ENCODE measurements at places on chromosomes 5 and 9. TPM values are rescaled to one million over a fixed set of nuclear protein-coding genes. Genes with fewer than 3 reads are reported as not detected.

Gene DOCK8
- 2.7 TPM for total RNA-seq

Gene IFNB1
- not detected for total RNA-seq

Gene FGF10
- 0.32 TPM for total RNA-seq

Gene SLC27A4
- total RNA-seq, result 23.8 TPM

Gene C9orf152
- total RNA-seq, result 0.11 TPM

Gene SLC6A7
- not detected for total RNA-seq

Gene NKD2
- 12.8 TPM for total RNA-seq

Gene WDR70
- 37.8 TPM for total RNA-seq

Gene DBH
- 0.24 TPM for total RNA-seq

Gene TXNDC8
- not detected for total RNA-seq

Gene SLC6A19
- total RNA-seq, result not detected

Gene PIP5K1B
- 5.2 TPM for total RNA-seq

Gene OR2K2
- not detected for total RNA-seq

Gene NUP214
- total RNA-seq, result 41.8 TPM

- no peak for DNase-seq
These were observed 13.9 kb downstream of the ZCCHC9 start for GRCh38 chr5:81315336-81315735.

DNA sequence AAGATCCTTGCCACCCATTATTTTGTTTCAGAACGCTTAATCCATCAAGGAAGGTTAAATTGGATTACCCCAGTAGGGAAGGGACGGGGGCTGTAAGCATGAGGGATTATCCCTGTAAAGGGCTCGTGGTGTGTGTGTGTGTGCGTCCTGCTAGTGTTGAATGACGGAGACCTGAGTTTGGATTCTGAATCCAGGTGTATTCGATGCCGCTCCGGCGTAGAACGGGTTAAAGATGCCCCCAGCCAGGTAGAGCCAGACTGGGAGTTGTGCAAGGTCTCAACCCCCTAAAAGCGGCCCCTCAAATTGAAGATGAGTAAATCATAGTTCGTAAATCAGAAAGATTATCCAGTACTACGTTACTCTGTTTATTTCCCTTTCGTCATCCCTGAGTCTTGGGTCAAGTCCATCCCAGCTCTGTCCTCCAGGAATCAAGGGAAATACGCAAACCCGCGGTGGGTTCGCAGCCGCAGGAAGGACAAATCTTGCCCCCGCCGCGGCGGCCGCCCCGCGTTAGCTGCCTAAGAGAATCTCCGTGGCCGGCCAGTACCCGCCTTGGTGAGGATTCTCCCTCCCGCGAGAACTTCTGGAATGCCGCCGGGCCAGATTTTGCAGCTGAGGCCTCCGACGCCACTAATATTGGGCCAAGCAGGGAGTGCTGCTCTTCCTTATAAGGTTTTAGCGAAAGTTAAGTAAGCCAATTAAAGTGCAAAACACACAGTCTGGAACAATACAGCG, 586 bp upstream of the MTAP start:
- DNase-seq, result peak; percentile 78

DNA sequence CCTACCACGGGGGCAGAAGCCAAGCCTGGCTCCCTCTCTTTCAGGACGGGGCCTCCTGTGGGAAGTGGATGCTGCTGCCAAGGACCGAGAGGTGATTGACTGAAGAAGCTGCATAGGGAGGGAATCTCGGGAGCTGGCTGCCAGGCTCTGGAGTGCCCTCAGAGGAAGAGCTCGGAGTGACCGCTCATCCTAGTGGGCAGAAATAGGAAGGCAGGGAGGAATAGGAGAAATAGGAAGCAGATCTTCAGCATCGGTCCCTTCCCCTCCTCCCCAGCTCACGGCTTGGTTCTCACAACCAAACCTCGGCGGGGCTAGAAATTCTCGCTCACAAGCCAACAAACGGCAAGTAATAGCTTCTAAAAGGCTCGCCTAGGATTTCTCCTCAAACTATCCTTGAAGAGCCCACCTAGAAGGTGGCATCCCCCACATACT, 159.9 kb upstream of the RAI14 start:
- peak; percentile 28 for DNase-seq

DNA sequence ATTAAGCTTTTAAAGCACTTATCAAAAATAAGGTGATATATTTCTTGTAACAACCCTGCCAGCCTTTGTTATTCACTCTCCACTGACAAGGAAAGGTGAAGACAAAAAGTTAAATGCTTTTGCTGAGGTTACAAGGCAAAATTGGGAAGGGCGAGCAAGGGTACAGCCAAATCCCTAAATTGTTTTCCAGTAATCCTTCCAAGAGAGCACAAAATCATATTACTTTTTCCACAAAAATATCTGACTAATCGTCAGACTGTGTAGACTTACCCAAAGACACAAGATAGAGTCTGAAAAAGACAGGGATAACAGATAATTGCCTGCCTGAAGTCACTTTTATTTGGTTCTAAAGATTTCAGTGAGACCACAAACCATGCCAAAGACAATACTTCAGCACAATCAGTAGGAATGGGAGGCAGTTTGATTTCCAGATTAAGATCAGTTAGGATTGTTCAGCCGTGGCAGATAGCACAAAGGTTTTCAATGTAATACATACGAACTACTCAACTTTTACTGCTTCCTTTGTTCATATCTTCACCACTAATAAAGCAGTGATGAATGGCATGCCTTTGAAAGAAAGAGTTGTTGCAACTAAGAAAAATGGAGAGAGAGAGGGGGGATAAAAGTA, 383.8 kb upstream of the TUSC1 start:
- DNase-seq, result no peak

- no peak for DNase-seq
These were observed 69.8 kb downstream of the ASTN2 start for GRCh38 chr9:117344892-117345660.

- no peak for DNase-seq
These were observed 62.9 kb downstream of the DENND1A start for GRCh38 chr9:123867034-123867433.

DNA sequence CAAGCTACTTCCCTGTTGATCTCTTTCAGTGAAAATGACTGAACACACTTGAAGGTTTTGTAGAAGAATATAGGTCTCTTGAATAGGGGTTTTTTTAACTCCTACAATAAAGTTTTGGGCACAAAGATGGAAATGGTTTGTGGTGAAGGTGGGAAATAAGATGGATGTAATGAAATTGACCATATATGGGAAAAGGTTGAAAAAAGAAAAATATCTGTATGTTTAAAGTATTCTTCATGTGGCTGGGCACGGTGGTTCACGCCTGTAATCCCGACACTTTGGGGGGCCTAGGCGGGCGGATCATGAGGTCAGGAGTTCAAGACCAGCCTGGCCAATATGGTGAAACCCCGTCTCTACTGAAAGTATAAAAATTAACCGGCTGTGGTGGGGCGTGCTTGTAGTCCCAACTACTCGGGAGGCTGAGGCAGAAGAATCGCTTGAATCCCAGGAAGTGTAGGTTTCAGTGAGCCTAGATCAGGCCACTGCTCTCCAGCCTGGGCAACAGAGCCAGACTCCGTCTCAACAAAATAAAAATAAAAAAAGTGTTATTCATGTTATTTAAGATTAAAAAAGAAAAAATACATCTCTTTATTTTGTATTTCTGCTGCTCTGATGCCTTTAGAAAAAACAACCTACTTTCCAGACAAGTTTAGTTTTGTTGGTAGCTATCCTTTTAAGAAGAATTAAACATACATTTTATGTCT, 2.2 kb downstream of the RBM27 start:
- DNase-seq, result no peak

- peak; percentile 28 for DNase-seq
These were observed 60.3 kb downstream of the SNX30 start for GRCh38 chr9:112810696-112811490.

DNA sequence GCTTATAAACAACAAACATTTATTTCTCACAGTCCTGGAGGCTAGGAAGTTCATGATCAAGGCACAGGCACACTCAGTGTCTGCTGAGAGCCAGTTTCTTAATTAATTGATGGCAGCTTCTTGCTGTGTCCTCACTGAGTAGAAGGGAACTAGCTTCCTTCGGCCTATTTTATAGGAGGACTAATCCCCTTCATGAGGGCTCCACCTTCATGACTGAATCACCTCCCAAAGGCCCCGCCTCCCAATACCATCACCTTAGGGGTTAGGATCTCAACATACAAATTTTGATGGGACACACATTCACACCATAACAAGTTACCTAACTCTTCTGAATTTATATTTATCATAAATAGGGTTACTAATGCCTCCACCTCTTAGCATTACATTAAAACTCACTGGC, 129.8 kb downstream of the GNAQ start:
- no peak for DNase-seq

GRCh38 chr9:76271755-76272154, 122.5 kb downstream of the RFK start:
- no peak for DNase-seq

DNA sequence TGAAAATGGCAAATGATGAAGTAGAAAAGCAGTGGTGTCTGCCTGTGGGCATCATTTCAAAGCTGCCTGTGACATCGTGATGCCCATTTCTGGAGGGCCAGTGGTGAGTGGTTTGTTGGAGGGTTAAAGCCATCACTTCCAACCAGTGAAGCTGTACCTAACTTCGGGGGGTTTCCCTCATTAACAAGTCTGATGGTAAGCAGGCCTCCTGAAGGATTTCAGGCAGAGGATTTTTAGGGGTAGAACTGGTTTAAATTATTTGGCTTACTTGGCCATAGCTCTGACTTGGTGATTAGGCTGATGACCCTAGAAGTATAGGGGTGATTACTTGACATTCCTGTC, 10.7 kb downstream of the TNFAIP8 start:
- no peak for DNase-seq

DNA sequence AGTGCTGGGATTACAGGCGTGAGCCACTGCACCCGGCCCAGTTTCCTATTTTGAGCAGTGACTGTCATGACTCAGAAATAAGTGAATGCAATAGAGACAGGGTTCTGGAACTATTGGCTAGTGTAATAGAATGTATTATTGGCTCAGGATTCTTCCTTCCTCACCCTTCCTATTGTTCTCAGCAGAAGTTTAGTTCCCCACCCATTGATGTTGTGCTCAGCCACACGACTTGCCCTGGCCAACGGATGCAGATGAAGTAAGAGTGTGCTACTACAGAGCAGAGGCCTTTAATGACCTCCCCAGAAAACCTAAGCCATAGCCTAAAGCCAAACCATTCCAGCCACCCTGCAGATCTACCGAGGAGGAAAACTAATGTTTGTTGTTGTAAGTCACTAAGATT, 287.9 kb downstream of the AGTPBP1 start:
- no peak for DNase-seq

GRCh38 chr5:59216841-59217240, 634.0 kb downstream of the RAB3C start:
- no peak for DNase-seq

- peak; percentile 23 for DNase-seq
These were observed 14.7 kb downstream of the PITX1 start for GRCh38 chr5:135019314-135019713.

DNA sequence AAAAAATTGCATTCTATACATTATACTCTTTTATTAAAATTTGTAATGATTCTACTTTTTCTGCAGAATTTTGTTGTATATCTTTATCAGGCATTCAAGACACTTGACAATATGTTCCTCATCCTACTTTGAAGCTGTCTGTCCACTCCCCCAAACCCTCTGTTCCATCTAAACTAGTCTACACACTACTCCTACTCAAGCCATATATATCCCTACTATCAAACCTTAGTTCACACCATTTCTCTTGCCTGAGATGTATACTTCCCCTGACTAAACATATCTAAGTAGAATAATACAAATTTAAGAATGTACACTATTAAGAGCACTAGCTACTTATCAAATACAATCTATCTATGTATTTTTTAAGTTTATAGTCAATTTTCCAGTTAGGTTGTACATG, 107.1 kb upstream of the FTMT start:
- DNase-seq, result no peak

DNA sequence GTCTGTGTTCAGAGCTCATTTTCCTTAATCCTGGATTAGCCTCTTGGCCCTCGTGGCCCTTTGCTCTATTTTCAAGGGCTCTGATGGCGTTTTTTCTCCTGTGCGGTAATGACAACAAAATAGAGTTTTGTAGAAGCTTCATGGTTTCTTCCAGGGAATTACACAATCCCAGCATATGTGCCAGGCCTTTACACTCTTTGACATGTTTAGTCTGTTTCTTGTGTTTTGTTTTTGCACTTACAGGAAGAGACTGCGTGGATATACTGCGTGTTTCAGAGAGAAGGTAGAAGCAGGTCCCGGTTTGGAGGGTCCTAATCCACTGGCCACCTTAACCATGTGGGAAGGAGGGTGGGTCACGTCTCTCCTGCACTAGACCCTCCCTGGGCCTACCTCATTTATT, 400.2 kb upstream of the IRX4 start:
- no peak for DNase-seq

DNA sequence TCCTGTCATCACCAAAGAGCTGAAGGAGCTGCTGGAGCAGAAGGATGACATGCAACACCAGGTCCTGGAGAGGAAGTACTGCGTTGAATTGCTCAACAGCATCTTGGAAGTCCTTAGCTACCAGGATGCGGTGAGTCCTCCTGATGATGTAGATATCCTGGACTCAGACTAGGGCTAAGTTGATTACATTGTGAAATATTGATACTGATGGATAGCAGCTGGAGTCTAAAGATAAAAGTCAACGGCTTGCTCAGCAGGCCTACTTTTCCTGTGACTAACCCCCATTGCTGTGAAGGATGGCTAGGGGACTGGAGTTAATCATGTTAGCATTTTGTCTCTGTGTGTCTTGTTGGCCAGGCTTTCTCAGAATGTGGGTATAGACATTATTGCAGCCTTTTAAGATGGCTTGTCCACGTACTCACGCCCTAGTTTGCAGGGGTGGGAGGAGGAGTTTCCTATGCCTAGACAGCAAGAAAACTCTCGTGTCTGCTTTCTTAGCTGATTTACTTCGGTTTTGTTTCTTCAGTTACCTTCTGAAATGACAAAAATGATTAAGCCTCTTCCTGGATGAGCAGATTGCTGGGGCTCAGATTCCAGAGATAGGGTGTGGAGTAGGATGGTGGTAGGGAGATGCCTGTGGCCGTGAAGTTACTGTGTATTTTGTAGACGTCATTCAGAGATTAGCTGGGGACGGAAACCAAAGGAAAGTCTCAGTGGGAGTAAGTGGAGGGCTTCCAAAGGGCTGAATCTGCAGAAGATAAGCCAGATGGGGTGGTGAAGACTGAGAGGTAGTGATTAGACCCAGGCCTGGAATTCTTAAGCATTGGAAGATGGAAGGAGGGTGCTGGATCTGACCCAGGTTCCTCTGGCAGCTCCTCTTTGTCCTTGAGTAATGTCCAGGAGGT, 166.3 kb downstream of the DOCK2 start:
- no peak for DNase-seq

- no peak for DNase-seq
These were observed 89.4 kb downstream of the SH3TC2 start for GRCh38 chr5:148973455-148973854.

GRCh38 chr9:69443178-69443577, 118.2 kb downstream of the ENTREP1 start:
- DNase-seq, result no peak

DNA sequence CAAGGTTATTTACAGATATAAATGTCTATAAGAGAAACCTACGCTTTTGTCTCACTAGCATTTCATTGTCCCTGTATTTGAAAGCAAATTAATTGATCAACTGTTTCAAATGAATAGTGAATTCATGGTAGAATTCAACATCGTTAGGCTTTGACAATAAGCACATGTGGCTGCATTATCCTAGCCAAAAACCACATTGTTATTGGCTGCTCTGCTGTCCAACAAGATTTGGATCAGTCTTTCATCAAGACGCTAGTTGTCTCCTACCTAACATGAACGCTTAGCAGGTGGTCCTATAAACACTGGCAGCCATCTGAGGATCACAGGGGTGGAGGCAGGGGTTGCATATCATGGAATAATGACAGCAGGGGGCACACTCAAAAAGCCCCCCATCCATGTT, 455.0 kb downstream of the CTNND2 start:
- DNase-seq, result no peak
